ENCODE measurements at places on chromosomes 7 and 10.
A peak's percentile ranks its signal among the peaks of the same experiment; 100 is the strongest.

DNA sequence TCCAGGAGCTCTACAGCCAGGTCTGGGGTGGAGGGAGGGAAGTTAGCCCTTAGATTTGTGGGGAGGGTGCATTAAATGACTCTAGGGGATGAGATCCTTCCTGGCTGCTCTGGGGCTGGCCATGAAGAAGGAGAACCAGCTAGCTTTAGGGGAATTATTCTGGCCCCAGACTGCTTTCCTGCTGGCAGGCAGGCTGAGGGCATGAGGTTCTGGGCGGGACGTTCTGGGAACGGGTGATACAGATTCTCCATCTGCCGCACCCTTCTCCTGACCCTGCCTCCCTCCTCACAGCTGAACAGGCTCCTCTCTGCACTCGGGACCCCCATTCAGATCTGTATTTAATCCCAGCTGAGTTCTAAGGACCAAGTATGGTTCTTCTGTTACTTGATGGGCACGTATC, 23.9 kb downstream of the GOLGA7B start:
- no peak for DNase-seq

- DNase-seq = peak; percentile 1
Measured at GRCh38 chr10:100864978-100865377, 47.8 kb upstream of the SLF2 start.

DNA sequence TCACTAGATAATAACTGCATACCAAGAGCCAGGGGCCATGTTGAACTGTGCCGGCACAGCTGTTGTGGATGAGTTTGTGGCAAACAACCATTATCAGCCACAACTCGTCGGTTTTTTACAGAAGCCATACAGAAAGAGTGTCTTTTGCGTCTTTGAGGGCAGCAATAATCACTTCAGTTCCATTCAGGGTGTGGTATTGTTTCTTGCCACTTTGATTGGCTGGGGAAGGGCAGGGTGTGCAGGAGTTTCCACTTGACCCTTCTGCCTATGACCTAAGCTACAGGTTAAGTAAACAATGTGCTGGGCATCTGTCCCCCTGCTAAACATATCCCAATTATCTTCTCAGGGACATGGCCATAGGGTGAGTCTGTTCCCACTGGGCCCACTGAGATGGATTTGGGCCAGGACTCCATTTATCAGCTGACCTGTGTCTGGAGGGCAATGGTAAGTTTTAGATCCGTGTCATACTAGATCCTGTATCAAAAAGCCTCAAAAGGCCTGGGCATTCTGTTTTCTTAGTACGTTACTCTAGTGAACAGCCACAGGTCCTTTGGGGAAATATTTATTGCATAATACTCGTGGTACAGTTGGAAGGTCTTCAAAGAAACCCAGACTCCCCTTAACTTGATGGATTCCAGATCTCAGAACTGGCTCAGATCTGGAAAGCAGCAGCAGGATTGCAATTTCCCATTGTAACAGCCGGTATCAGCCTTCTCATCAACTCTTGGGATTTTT, 15.9 kb downstream of the ZNF3 start:
- no peak for DNase-seq

- DNase-seq = no peak
Measured at GRCh38 chr7:48108959-48109847, 20.1 kb downstream of the UPP1 start.

DNA sequence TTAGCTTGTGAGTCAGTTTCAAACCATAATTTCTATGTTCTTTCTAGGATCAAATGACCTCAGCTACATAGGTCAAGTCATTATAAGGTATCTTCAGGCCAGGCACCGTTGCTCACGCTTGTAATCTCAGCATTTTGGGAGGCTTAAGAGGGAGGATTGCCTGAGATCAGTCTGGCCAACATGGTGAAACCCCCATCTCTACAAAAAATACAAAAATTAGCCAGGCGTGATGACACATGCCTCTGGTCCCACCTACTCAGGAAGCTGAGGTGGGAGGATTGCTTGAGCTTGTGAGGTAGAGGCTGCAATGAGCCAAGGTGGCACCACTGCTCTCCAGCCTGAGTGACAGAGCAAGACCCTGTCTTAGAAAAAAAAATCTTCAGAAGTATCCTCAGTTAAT, 362.3 kb downstream of the GATA3 start:
- no peak for DNase-seq

- no peak for DNase-seq
Measured at GRCh38 chr10:73586583-73586984, 4.6 kb downstream of the USP54 start.

DNA sequence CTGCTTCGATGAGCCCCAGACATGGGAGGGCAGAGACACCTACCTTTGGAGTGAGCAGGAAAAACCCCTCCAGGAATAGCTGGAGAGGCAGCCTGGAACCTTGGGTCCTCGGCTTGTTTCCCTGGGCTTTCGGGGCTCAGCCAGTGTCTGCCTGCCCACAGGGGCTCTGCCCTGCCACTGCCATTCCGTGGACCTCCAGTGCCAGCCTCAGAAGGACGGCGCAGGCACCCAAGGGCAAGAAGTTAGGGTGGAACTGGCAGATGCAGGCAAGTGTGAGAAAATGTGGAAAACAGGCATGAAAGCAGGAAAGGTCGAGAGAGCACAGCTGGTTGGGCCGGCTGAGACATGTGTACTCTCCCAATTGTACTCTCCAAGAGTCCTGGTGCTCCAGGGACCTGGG, 281.5 kb downstream of the GRID1 start:
- DNase-seq = no peak

DNA sequence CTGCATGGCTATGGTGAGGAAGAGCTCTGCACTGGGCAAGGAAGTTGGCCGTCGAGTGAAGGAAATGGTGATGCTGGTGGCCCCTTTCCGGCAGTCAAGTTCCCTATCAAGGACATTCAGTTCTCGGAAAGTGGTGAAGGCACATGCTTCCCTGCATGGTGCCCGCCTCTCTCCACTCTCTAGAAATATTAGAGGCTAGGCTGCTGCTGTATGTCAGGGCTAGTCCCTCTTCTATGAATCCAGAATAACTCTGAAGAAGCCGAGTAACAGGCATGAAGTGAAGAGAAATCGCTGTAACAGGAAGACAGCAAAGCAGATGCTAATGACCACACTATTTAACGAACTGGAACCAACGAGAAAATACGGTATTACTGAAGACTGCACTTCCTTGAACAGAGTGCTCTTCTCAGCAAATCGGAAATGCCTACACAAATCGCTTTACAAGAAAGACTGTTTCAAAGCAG, 5.4 kb downstream of the IDI1 start:
- DNase-seq = no peak

DNA sequence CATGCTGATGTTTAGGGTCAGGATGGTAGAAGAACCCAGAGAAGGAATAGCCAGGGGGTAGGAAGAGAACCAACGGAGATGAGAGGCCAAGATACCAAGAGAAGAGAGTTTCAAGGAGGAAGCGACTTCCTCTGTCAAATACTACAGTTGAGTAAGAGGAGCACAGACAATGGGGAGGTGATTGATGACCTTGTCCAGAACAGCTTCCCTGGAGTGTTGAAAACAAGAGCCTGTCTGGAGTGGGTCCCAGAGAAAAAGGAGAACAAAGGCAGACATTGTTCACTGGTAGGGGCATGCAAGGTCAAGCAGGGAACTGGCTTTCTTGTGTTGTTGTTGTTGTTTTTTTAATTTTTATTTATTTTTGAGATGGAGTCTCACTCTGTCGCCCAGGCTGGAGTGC, 9.6 kb upstream of the TRIM56 start:
- DNase-seq = no peak

DNA sequence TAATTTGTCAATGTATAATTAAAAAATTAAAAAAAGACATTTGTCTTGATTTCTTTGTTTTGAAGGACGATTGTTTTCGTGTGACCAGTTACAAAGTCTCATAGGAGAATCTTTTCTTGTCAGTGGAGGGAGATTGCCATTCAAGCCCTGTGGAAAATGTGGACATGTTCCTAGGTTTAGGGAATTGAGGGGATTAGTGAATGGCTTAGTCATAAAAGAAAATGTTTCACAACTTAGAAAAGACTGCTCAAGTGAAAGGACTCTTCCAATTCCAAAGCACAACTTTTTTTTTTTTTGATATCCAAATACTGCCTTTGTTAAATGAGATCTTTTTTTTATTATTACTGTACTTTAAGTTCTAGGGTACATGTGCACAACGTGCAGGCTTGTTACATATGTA, 140.7 kb upstream of the HABP2 start:
- no peak for DNase-seq

GRCh38 chr10:114810926-114811325, 10.7 kb upstream of the FHIP2A start:
- DNase-seq = no peak

DNA sequence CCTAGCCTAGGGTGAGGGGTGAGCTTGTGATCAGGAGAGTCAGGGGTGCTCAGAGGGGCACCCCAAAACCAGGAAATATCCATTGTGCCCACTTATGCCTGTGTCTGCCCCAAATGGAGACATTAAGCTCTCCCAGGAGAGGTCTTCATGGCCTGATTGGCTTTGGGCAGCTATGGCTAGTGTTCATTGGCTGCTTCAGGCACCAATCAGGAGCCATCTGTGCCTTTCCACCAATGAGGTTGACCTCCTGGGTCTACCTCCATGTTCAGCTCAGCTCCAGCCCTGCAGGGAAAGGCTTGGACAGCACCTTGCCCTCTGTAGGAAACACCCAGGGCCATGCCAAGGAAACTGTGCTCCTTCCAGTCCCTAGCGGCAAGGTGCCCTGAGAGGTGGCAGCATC, 23.9 kb upstream of the HSPB1 start:
- no peak for DNase-seq

- DNase-seq = no peak
Measured at GRCh38 chr10:100904917-100905316, 7.8 kb upstream of the SLF2 start.

DNA sequence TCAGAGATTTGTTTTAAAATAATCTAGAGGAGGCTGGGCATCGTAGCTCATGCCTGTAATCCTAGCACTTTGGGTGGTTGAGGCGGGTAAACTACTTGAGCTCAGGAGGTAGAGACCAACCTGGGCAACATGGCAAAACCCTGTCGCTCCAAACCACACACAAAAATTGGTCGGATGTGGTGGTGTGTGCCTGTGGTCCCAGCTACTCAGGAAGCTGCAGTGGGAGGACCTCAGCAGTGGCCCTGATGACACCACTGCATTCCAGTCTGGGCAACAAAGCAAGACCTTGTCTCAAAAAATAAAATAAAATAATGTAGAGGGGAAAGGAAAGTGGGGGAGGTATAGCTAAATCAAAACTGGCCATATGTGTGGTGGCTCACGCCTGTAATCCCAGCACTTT, 13.9 kb upstream of the PPP3CB start:
- DNase-seq = no peak
